ENCODE measurements at places on chromosomes 11 and 22.

- DNase-seq: no peak
Observed at GRCh38 chr11:32081129-32081641, 9.7 kb upstream of the RCN1 start.

- DNase-seq: no peak
Observed at GRCh38 chr11:125295931-125296330, 131.4 kb downstream of the PKNOX2 start.

- DNase-seq: no peak
Observed at GRCh38 chr22:17990942-17991341, 33.4 kb downstream of the MICAL3 start.

DNA sequence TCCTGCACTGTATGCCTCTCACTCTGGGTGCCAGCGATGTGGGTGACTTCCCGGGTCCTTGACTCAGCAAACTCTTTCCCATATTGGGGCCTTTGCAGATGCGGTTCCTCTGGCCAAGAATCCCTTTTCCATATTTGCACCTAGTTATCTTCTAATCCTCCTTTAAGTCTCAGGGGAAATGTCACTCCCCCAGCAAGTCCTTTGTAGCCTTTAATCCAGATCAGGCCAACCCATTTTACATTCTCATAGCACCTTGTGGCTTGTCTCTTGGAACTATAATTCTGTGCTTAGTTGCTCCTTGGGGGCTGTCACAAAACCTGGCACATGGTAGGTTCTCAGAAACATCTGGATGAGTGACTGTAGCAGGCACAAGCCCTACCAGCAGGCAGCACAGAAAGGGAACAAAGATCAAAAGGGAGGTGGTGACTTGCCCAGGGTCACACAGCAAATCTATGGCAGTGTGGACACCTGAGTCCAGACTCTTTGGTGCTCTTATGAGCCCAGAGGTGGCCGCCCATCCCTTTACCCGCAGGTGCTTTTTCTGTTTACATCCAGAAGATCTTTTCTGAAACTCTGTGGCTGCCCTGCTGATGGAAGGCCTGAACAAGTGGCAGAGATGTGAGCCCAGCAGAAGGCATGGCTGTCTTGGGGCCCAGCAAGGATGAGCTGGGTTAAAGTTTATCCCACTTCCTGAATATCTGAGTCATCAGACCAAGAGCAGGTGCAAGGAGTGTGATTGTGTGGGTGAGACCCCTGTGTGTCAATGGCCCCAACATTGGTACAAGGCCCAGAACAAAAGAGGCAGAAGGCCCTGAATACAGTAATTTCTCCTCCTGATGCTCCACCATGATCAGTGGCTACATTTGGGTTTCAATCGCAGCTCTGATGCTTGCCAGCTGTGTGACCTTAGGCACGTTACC is 78.6 kb upstream of the GRK3 start:
- no peak for DNase-seq

DNA sequence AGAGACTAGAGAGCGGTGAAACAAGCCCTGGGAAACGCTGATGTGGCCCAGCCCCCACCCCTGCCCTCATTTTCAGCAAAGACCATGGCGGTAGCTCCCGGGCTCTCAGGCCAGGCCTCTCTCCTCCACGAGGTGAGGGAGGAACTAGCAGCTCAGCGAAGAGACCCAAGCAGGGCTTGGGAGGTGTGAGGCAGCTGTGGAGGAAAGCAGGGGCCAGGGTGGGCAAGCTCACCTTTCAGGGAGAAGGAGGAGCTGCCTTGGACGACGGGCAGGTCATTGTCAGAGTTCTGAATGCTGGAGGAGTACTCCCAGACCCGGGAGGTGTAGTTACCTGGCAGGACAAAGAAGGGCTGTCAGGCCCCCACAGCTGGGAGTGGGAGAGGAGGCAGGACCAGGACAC is 19.9 kb downstream of the TRIM29 start:
- no peak for DNase-seq

DNA sequence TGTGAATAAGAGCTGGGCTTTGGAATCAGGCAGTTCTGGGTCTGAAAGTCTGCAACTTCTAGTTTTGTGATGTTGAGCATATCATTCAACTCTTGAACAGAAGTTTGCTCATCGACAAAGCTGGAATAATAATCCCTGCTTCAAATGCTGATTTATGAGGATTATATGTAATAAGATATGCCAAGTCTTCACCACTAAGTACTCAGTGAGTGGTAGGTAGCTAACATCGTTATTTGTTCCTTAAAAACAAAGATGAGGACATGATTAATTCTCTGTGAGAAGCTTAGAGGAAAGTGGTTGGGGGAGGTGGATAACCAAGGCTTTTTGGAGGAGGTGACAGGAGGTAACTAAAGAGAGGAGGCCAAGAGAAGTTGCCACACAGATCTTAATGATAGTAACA is 96.5 kb downstream of the ME3 start:
- DNase-seq: no peak
